Fibroblast of villous mesenchyme (primary cell): ENCODE measurements at places on chromosomes 4 and X.

DNA sequence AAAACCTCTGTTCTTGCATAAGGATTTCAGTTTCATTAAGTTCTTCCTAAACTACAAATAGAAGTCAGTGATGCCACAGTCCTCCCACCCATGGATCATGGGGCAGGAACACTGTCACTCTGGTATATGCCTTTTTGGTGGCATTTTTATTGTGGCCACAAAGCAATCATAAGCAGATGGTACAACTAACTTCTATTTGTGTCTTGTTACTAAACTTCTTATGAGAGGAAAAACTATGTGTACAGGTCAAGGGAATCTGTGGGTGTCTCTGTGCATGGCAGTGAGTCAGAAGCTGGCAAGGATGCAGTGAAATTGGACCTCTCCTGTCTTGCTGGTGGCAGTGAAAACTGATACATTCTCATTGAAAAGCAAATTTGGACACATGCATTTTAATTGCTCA, 245.0 kb upstream of the GPC4 start:
- DNase-seq, result no peak

DNA sequence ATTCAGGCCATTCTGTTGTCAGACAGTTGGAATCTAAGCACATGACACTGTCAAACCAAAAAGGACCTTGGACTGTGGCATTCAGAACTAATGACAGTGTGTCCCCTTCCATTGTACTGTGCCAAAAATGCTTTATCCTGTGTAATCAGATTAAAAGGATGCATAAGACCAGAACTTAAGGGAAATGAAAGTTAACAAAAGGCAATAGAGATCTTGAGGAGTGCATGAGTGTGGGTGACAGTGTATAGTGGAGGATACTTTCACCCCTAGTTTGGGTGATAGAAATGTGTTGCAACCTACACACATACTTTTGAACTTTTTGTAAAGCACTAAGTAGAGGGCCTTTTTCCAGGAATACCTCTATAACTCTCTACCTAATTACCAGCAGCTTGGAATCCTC, 4.5 kb downstream of the CYSLTR1 start:
- DNase-seq, result no peak

DNA sequence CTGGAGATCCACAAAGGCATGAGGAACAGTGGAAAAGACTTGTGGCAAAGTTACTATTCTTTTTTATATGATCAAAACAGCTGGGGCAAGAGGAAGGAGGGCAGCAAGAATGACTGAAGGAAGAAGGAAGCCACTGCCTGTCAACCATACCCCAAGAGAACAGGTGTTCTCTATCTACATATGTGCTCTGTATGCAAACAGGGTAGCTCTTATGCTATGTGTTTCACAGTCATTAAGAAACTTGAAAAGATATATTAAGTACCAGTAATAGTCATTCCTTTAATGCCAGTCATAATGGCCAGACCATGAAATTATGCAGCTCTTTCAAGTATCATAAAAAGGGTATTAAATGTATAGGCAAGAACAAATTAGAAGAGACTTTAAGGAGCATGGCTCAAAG, 363.9 kb downstream of the KLHL13 start:
- DNase-seq, result no peak

- DNase-seq, result no peak
Observed at GRCh38 chr4:69056921-69057550, 39.2 kb upstream of the UGT2B7 start.

DNA sequence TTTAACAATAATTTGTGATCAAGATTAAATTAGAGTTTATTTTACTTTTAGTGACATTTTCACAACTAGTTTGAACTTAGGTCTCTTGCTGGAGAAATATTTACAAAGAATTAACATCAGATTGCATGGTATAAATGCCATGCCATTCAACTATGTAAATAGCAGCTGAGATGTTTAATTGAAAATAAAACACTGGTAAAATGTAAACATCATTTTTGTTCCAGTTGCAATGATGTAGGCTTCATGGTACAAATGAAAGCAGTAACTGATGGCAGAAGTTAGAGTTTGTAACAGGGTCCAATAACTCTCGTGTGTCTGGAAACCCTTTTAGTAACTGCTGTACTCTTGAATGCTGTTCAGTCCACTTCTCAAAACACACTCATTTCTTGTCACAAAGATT, 43.7 kb upstream of the HAND2 start:
- peak; percentile 15 for DNase-seq

DNA sequence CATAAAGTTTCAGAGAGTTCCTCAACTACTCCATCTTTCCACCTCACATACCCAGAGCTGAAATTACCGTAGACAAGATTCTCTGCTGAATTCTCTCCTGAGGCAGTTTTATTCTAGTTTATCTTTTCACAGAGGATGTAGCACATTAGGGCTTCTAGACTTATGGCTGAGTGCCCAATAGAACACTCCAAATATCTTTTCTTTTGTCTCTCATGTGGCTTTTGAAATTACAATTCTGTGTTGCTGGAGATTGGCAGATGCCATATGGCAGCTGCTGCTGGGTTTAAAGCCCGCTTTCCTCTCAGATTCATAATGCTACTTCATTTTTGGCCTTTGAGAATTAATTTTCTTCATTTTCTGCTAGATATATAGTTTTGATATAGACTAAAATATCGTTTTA, 107.6 kb upstream of the BANK1 start:
- DNase-seq, result no peak

DNA sequence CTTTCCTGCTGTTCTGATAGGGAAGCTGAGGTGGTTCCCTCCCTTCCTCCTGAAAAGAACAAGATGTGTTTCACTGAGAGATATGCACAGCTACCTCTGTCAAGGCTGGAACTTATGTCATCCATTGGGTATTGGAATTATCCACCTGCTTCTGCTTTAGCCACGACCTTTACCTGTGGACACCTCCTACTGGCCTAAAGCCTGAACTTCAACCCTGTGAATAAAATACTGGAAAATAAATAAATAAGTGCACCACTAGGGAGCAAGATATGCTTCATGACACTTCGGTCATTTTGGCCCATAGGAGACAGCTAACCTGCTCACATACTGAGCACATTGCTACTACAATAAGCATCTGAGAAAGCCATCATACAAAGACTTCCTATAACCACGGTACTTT, 419.9 kb upstream of the NWD2 start:
- DNase-seq, result no peak

- DNase-seq, result peak; percentile 55
Observed at GRCh38 chrX:115616943-115617563, 56.1 kb downstream of the PLS3 start.

DNA sequence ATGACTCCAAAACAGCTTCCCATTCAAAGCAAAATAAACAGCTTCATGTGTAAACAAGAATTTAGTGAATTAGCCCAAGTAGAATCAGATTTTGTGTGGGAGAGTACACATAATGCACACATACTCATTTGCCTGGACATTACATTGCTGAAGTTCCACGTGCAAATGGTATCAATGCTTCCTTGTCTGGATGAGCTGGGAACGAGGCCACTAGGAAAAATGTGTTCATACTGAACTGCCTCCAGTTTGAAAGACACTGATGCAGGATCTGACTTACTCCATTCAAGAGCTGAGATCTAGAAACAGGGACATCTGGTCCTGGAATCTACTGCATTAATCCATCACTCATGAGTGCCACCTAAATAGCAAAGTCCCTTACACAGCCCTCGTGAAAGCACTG, 228.0 kb downstream of the APBB2 start:
- peak; percentile 54 for DNase-seq

DNA sequence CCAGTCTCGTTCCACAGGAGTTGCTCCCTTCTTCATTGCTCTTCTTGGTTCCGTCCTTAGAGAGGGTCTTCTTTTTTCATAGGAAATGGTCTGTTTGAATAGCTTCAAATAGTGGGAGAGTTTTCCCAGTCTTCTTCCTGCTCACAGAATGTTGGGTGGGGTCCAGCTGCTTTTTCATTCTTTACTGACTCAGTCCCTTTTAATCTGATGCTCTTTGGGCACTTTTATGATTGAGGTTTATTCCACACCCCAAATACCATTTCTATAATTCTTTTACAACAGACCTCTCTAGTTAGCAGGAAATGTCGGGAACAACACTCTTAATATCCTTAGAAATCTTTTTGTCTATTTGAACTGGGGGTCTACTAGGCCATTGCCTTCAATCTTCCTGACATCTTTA, 239.5 kb downstream of the PRDM5 start:
- no peak for DNase-seq

- DNase-seq, result no peak
Observed at GRCh38 chr4:7507381-7507780, 72.7 kb upstream of the PSAPL1 start.

GRCh38 chrX:70479922-70480659, 35.5 kb downstream of the DLG3 start:
- DNase-seq, result peak; percentile 27

- DNase-seq, result peak; percentile 57
Observed at GRCh38 chr4:83599183-83599582, 63.3 kb downstream of the GPAT3 start.

DNA sequence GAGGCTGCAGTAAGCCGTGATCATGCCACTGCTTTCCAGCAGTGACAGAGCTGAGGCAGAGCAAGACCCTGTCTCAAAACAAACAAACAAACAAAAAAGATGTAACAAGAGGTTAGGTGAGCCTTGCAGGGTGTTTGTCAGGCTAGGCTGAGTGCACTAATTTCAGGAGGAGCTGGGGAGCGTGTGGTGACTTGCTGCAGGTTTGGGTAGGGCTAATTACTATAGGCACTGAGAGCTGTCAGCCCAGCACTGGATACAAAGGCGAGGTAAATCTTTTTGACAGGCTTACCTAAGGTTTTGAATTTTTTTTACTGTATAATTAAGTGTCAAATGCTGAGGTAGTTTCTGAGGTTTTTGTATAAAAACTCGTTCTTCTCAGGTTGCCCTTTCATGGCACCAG, 29.8 kb upstream of the SH3D19 start:
- no peak for DNase-seq

- DNase-seq, result no peak
Observed at GRCh38 chrX:106510713-106511403, 100.9 kb upstream of the RADX start.

- peak; percentile 51 for DNase-seq
Observed at GRCh38 chrX:34875204-34875603, 67.4 kb upstream of the FAM47B start.

DNA sequence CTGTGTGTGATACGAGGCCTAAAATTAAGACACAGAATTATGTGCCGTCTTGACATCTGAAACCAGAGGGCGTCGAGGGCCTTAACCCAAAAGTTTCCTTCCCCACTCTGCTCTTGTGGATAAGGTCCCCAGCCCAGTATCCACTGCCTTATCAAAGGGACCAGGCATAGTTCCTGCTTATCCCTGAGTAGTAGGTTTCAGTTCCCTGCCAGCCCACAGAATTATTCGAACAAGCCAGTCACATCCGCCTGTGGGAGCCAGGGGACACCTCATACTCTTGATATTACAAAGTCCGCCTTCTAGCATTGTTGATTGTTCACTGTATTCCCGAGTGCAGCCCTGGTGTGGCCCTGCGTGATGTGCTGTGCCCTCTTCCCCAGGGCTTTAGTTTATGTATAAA, 5.4 kb upstream of the MMRN1 start:
- no peak for DNase-seq

DNA sequence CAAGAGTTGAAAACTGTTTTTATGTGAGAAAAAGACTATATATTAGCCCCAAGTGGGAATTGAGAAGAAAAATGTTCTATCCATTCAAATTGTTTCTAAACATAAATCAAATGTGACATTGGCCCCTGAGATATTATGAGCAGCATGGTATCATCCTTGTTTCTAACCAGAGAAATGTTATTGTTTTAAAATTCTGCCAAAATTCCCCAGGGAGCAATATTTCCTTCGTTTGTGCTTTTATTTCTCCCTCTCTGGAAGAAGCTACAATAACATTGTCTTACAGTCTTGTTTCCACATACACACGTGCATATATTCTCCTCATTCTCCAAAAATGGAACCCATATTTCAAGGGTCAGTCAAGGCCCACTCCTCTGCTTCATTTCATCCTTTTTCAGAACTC, 46.7 kb downstream of the MAGEB17 start:
- DNase-seq, result peak; percentile 18

DNA sequence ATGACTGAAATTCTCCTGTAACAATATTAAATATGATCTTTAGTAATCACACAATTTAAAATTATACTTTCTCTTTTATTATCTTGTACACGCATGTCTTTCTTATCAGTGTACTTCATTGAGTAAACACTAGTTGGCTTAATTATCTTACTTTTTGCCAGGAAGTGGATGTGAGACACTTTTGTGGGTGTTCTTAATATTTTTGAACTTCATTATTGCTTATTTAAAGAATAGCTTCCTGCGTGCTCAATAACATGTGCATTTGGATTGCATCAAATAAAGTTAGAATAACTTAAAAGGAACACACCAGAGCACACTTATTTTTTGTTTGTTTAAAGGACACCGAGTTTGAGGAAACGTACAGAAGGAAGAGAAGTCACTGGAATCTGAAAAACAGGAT, 128.5 kb upstream of the VEGFC start:
- DNase-seq, result peak; percentile 47

GRCh38 chr4:1945912-1946311, 62.9 kb downstream of the NELFA start:
- DNase-seq, result no peak

GRCh38 chr4:153641532-153641931, 42.5 kb upstream of the TLR2 start:
- DNase-seq, result no peak

DNA sequence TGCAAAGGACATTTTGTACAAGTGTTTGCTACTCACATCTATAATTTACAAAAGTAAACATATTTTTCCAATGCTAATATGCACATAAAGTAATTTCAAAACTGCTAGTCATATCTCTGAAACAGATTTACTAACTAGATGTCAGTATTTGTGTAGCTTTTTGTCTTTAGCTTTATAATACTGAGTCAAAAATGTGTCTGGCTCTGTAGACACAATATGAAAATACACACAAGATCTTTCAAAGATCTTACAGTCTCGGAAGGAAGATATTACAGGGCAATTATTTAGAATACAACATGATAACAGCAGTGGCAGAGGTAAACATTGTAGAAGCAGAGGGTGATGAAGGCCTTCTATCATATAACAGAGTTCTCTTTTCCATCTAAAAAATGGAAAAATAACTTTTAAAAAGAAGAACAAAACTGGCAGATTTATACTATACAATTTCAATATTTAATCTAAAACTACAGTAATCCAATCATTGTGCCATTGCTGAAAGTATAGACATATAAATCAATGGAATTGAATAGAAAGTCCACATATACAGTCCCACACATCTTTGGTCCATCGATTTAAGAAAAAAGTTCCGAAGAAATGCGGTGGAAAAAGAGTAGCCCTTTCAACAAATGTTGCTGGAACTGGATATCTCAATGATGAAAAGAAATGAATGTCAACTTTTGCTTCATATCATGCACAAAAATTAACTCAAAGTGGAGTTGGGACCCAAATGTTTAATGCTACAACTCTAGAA, 29.4 kb downstream of the ARAP2 start:
- no peak for DNase-seq
